ENCODE measurements at places on chromosomes 5 and 9.

GRCh38 chr5:5461012-5461411 is 38.5 kb downstream of the ICE1 start:
- DNase-seq = no peak

DNA sequence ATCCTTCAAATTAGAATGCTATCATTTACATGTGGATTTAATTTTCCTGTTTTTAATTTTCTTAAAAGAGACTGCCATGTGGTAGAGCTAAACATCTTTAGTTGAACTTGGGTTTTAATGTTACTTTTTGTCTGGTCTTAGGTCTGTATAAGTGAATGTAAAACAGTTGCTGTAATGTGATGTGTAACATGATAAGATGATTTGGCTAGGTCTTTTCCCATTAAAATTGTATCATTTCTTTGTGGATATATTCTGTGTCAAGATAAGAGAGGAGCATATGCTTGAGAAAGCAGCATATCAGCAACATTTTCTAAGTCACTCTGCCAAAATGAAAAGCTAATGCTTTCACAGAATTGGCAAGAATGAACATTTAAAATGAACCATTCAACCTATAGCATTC is 18.5 kb downstream of the TMEM167A start:
- no peak for DNase-seq

GRCh38 chr5:34501016-34501415 is 155.1 kb upstream of the RAI14 start:
- DNase-seq = no peak

DNA sequence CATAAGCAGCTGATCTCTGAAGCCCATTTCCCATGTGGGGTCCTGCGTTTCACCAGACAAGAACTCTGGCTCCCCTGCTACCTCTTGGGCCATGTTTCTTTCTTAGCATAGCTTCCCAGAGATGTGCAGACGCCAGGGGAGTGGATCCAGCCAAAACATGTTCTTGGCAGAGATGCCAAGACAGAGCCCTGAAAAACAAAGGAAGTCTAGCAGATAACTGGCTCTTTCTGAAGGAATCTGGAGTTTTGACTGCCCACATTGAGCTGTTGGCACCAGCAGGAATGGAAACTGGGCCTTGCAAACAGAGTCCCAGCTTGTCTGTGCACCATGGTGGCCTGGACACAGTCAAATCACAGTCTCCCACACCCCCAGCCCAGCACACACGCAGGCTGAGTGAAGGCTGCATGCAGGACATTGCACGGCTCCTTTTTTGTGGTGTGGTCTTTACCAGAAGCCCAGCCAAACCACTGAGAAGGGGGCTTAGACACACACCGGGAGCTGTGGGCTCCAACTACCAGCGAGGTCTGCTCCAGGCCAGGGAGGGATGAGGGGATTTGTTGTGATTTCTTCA is 114.7 kb downstream of the SNX18 start:
- DNase-seq = no peak

GRCh38 chr9:89621676-89622075 is 16.9 kb downstream of the GADD45G start:
- no peak for DNase-seq

DNA sequence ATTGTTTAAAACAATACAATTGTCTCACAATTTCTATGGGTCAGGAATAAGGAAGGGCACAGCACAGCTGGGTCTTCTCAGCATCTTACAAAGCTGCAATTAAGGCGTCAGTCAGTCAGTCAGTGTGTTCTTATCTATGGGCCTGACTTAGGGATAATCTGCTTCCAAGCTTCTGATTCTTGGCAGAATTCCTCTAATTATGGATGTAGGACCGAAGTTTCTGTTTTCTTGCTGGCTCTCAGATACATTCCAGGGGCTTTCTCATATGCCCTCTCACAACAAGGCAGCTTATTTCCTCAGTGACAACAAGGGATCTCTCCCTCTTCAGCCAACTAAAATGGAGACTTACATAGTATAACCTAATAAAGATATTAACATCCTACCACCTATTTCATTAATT is 1925.3 kb upstream of the ACO1 start:
- DNase-seq = no peak

GRCh38 chr9:83511051-83511450 is 27.1 kb downstream of the FRMD3 start:
- DNase-seq = no peak

DNA sequence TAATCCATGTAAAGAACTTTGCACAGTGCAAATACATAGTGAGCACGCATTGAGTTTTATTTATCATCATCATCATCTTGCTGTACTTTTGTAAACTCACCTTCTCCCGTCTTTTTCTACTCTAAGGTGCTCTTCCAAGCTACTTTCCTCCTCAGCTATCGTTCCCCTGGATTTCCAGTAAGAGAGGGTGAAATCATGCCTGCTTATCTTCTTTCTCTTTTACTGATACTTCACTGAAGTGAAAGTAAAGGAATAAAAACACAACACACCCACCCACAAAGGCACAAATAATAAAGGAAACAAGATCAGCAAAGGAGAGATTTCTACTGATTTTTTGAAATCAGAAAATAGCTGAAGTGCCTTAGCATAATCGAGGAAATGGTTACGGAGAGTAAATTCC is 509.9 kb downstream of the RAB3C start:
- no peak for DNase-seq

GRCh38 chr5:52779213-52779612 is 8.5 kb upstream of the ITGA1 start:
- no peak for DNase-seq

- DNase-seq = no peak
These were observed 37.2 kb upstream of the TTC39B start for GRCh38 chr9:15344191-15344590.

DNA sequence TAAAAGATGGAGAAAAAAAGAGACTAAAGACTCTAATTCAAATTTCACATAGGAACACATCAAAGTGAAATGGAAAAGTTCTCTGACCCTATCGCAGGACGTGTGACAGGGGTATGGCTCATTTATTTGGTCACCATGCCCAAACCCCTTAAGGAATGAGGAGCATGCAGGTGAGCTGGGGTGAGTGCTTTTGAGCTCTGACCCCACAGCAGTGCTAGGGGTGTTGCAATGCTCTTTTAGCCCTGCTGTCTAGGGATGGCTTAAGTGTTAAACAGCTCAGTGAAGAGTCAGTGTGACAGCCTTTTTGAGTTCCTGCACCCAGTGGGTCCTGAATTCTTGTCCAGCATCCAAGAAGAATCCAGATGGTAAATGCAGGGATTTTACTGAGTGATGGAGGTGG is 143.0 kb upstream of the ANKRD55 start:
- DNase-seq = no peak

GRCh38 chr5:9512457-9512856 is 33.4 kb downstream of the SEMA5A start:
- peak; percentile 12 for DNase-seq

DNA sequence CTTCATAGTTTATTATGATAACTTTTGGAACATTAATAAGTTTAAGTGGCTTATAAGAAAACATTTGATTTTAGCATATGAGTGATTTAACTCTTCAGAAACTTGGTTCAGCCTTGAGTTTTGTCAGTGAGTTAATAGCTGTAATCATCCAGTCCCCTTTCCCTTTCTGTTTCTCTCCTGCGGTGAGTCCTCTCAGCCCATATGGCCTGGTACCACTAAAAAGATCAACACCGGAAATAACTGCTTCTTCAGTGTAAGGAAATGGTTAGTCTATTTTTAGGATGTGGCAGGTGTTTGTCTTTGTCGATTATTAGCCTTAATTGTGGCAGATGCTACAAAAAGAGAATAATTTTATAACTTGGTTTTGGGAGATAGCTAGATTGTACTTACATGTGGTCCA is 120.2 kb upstream of the GRHPR start:
- no peak for DNase-seq

GRCh38 chr9:5514617-5515260 is 4.4 kb downstream of the PDCD1LG2 start:
- no peak for DNase-seq

DNA sequence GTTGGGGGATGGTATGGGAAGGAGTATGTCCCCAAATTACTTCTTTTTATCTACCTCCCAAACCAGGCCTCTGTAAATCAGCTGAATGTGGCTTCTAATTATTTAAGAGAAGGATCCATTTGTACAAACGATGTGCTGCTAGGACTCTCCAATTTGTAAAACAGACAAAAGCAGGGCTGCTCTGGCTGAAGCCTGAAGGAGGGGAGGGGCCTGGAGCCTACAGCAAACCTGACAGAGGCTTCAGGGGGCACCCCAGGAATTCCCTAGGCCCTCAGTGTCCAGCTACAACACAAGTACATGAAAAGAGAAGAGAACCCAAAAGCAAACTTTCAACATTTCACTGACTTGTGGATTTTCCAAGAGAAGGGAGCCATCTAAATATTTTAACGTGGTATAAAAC is 939.4 kb upstream of the DMAC1 start:
- no peak for DNase-seq

- no peak for DNase-seq
These were observed 482.1 kb upstream of the ZNF608 start for GRCh38 chr5:125228363-125229070.

GRCh38 chr5:27103486-27103885 is 65.1 kb upstream of the CDH9 start:
- DNase-seq = no peak

DNA sequence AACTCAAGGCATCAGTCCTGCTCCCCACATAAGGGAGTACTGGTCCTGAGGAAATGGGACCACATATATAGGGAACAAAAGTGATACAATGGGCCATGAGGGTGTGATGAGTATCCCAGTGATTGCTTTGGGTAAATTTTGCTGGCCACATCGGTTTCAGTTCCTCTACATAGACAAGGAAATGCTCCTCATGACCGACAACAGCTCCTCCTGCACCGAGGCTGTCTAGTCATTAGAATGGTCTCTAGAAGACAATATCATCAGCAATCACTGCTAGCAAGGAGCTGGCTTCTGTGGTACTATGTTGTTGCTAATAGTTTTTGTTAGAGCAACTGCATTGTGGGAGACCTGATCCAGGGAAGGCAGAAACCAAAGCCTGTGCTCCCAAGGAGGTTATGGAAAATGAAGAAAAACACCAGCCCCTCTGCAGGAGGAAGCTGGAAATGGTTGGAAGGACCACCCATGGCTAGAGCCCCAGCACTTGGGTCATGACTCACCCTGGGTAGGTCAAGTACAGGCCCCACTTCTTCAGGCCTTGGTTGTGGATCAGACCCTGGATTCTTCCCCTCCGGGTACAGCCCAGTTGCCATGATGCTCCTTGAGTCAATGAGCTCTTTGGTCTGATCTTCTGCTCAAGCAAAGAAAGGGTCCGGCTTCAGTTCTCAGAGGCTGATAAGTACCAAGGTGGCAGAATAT is 3.4 kb upstream of the CTSL start:
- DNase-seq = no peak

DNA sequence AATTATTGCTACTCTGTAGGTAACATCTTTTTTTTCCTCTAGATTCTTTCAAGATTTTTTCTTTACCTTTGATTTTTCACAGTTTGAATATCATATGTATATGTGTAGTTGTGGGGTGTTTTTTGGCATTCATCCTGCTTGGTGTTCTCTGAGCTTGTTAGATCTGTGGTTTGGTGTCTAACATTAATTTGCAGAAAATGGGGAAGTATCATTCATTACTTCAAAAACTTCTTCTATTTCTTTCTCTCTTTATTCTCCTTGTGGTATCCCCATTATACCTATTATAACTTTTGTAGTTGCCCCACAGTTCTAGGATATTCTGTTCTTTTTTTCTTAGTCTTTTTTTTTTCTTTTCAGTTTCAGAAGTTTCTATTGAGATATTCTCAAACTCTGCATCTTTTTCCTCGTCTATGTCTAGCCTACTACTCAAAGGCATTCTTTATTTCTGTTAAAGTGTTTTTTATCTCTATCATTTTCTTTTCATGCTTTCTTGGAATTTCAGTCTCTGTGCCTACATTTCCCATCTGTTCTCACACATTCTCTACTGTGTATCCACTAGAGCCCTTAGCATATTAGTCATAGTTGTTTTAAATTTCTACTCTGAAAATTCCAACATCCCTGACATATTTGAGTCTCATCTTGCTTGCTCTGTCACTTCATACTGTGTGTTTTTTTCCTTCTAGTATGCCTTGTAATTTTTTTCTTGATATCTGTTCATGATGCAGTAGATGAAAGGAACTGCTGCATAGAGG is 60.1 kb upstream of the GNA14 start:
- DNase-seq = no peak

GRCh38 chr9:16728137-16728508 is 142.3 kb downstream of the BNC2 start:
- DNase-seq = no peak

DNA sequence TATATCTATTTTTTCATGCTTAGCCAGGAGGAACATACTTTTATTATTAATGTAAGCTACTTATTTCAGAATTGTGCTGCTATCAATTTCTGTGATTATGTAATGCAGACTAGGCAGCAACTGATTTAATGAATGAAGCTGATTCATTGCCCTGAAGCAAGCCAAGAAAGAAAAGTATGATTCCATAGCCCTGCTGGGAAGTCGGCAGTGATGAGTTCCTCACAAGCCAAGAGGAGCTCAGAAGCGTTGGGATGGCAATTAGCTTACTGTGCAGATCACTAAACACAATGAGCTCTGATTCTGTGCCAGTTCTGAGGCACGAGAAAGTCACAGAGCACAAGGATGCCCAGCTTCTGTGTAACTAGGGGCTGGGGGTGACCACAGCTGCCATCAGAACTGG is 254.3 kb upstream of the KLF9 start:
- DNase-seq = no peak

DNA sequence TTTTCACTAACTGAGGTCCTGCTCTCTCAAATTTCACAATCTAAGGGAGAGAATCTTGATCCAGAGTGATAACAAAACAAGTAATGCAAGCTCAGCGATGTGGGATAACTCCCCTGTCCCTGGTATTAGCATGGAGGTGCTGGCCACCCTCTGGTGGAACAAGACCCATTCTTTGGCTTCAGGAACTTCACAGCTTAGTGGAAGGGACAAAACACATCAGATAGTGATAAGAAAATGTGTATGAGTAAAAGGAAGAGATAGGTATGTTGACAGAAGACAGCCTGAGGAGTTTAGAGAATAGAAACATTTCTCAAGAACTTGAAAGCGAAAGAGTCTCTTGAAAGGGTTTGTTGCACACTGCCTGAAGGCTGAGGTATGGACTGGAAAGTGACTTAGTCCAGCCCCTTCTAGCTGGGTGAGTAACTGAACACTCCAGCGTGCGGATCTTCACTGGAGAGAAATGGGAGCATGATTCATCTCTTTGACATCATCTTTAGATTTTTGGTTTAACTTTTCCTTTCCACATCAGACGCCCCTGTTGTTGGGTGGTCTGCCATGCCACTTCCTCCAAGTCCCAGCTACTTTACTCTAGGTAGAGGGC is 25.4 kb upstream of the ZSWIM6 start:
- no peak for DNase-seq

DNA sequence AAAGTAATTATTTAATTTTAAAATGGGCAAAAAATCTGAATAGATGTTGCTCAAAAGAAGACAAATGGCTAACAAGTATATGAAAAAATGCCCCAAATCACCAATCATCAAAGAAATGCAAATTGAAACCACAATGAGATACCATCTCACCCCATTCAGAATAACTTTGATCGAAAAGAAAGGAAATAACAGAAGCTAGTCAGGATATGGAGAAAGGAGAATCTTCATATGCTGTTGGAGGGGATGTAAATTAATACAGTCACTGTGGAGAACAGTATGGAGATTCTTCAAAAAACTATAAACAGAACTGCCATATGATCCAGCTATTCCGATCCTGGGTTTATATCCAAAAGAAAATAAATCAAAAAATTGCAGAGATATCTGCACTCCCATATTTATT is 418.5 kb upstream of the RGMB start:
- DNase-seq = no peak
